ENCODE measurements at places on chromosomes 2 and 18. TPM values are rescaled to one million over a fixed set of nuclear protein-coding genes. Genes with fewer than 3 reads are reported as not detected.
A peak's percentile ranks its signal among the peaks of the same experiment; 100 is the strongest.

Gene GCFC2
- total RNA-seq, result 13.2 TPM

GRCh38 chr2:30761226-30761625, 46.0 kb downstream of the CAPN13 start:
- H3K36me3 ChIP-seq, result no peaks in the 10 kb centered on the region
- H3K27me3 ChIP-seq, result peaks cover 8% of the 10 kb centered on the region
- peaks cover under 1% of the 10 kb centered on the region for H3K4me1 ChIP-seq
- no peak for DNase-seq

GRCh38 chr2:42846932-42847595, 54.7 kb upstream of the HAAO start:
- H3K27me3 ChIP-seq, result peaks cover 3% of the 10 kb centered on the region
- DNase-seq, result no peak
- no peak overlapping the region for H3K27ac ChIP-seq
- no peaks in the 10 kb centered on the region for H3K36me3 ChIP-seq

Gene STARD6
- not detected for total RNA-seq

- H3K36me3 ChIP-seq, result no peaks in the 10 kb centered on the region
- no peak overlapping the region for H3K4me3 ChIP-seq
- H3K27me3 ChIP-seq, result no peaks in the 10 kb centered on the region
- no peak for DNase-seq
- peaks cover 16% of the 10 kb centered on the region for H3K4me1 ChIP-seq
These were observed 87.4 kb upstream of the HS6ST1 start for GRCh38 chr2:128405981-128406613.

Gene IL36G
- total RNA-seq, result not detected

GRCh38 chr2:96082211-96083063, 33.9 kb downstream of the ADRA2B start:
- H3K4me3 ChIP-seq, result no peak overlapping the region
- no peaks in the 10 kb centered on the region for H3K36me3 ChIP-seq

Gene NRP2
- total RNA-seq, result 58.4 TPM

- no peak overlapping the region for H3K27ac ChIP-seq
- H3K4me3 ChIP-seq, result no peak overlapping the region
- no peaks in the 10 kb centered on the region for H3K4me1 ChIP-seq
- H3K27me3 ChIP-seq, result no peaks in the 10 kb centered on the region
- H3K36me3 ChIP-seq, result peaks cover 59% of the 10 kb centered on the region
- no peak for DNase-seq
These were observed 37.9 kb upstream of the NARS1 start for GRCh38 chr18:57659460-57660102.

DNA sequence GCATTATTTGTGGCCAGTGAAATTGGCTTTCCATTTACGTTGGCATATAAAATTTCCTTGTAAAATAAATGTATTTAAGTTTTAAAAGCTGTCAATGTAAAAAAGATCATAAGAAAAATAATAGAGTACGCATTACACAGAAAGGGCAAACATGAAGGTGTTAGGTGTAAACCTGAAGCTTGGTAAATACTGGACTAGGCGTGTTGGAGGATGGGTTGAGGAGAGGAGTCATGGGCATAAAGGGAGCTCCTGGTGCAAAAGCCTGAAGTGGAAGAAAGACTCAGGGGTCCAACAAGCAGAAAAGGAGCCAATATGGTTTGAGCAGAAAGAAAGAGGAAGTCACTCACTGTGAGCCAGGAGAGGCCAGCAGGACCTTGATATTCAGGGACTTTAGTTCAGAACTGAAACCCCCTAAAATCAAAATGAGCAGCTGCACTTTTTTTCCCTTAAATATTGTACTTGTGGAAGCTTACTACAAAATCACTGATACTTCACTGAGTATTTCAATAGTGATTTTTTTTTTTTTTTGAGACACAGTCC, 24.4 kb downstream of the SP5 start:
- no peak overlapping the region for H3K4me3 ChIP-seq
- H3K27ac ChIP-seq, result no peak overlapping the region
- H3K27me3 ChIP-seq, result peaks cover 5% of the 10 kb centered on the region

Gene TBR1
- total RNA-seq, result not detected

DNA sequence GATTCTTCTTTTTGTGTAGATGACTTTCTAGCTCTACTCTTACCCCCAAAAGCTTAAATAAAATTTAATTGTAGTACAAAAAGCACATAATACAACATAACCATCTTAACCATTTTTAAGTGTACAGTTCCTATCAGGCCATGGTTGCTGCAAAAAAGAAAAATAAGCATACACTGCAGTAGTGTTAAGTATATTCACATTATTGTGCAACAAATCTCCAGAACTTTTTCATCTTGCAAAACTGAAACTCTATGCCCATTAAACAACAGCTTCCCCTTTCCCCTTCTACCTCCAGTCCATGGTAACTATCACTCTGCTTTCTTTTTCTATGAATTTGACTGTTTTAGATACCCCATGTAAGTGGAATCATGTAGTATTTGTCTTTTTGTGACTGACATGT, 18.1 kb downstream of the PPM1B start:
- H3K4me3 ChIP-seq, result no peak overlapping the region
- H3K4me1 ChIP-seq, result peaks cover 41% of the 10 kb centered on the region
- H3K27me3 ChIP-seq, result no peaks in the 10 kb centered on the region
- H3K27ac ChIP-seq, result no peak overlapping the region
- no peaks in the 10 kb centered on the region for H3K36me3 ChIP-seq

DNA sequence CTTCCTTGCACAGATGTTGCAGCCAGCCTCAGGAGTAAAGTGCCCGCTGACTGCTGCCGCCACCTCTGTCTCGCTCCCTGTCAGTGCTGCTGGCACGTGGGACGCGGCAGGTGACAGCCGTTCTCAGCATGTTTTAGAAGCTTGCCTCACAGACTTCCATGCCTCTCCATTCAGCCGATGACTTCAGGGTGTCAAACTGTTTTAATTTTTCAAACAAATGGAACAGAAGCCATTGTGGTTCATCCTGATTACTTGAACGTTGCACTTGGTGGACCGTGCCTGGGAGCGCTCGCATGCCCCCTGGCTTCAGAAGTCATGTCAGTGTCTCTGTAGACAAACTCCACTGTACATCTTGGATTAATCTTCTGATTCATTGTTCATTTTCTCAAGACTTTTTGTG, 62.7 kb upstream of the EML6 start:
- no peaks in the 10 kb centered on the region for H3K27me3 ChIP-seq
- peak; percentile 36 for DNase-seq
- H3K27ac ChIP-seq, result no peak overlapping the region
- peaks cover 29% of the 10 kb centered on the region for H3K4me1 ChIP-seq
- H3K4me3 ChIP-seq, result no peak overlapping the region

Gene DSEL
- 105 TPM for total RNA-seq

Gene HRH4
- total RNA-seq, result not detected

DNA sequence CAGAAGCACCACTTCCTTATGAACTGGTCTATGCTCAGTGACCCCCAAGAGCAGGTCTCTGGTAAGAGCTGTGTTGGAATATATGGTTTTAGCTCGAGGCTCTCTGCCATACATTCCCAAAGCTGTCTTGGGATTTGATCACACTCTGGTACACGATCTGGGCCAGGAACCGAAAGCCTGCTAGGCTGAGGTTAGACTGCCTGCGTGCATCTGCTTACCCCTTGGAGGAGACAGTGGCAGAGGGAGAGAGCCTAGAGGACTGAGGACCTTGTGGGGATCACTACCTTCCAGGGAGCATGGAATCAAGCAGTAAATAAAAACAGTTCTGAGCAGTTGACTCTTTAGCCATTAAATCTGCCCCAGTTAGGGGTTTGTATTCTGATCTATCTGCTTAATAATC, 63.7 kb downstream of the ZNF532 start:
- no peaks in the 10 kb centered on the region for H3K27me3 ChIP-seq
- H3K4me1 ChIP-seq, result peaks cover 27% of the 10 kb centered on the region
- H3K27ac ChIP-seq, result peak overlapping the region; percentile 55
- peaks cover 25% of the 10 kb centered on the region for H3K36me3 ChIP-seq
- DNase-seq, result no peak

GRCh38 chr18:42165922-42166513, 211.0 kb downstream of the PIK3C3 start:
- DNase-seq, result no peak
- no peak overlapping the region for H3K27ac ChIP-seq
- no peaks in the 10 kb centered on the region for H3K27me3 ChIP-seq
- H3K4me1 ChIP-seq, result peaks cover 1% of the 10 kb centered on the region

GRCh38 chr2:3298191-3298590, 79.4 kb downstream of the EIPR1 start:
- no peaks in the 10 kb centered on the region for H3K27me3 ChIP-seq
- no peak overlapping the region for H3K4me3 ChIP-seq
- DNase-seq, result no peak
- no peaks in the 10 kb centered on the region for H3K36me3 ChIP-seq
- peaks cover 9% of the 10 kb centered on the region for H3K4me1 ChIP-seq
- no peak overlapping the region for H3K27ac ChIP-seq

Gene GPC1
- 149 TPM for total RNA-seq

GRCh38 chr2:230691005-230691647, 21.5 kb upstream of the CAB39 start:
- peaks cover 5% of the 10 kb centered on the region for H3K4me1 ChIP-seq
- no peaks in the 10 kb centered on the region for H3K36me3 ChIP-seq
- H3K27ac ChIP-seq, result no peak overlapping the region
- no peak overlapping the region for H3K4me3 ChIP-seq
- no peaks in the 10 kb centered on the region for H3K27me3 ChIP-seq
- no peak for DNase-seq

- DNase-seq, result no peak
- no peaks in the 10 kb centered on the region for H3K36me3 ChIP-seq
- H3K4me3 ChIP-seq, result no peak overlapping the region
- peaks cover 48% of the 10 kb centered on the region for H3K4me1 ChIP-seq
- peak overlapping the region; percentile 84 for H3K27ac ChIP-seq
These were observed 1.1 kb downstream of the VAMP8 start for GRCh38 chr2:85578243-85579180.

Gene COLEC12
- 113 TPM for total RNA-seq

Gene EDAR
- not detected for total RNA-seq

- no peaks in the 10 kb centered on the region for H3K36me3 ChIP-seq
- no peak overlapping the region for H3K27ac ChIP-seq
- no peak overlapping the region for H3K4me3 ChIP-seq
- DNase-seq, result no peak
- H3K27me3 ChIP-seq, result no peaks in the 10 kb centered on the region
These were observed 1223.1 kb upstream of the ZEB2 start for GRCh38 chr2:145743011-145743410.

DNA sequence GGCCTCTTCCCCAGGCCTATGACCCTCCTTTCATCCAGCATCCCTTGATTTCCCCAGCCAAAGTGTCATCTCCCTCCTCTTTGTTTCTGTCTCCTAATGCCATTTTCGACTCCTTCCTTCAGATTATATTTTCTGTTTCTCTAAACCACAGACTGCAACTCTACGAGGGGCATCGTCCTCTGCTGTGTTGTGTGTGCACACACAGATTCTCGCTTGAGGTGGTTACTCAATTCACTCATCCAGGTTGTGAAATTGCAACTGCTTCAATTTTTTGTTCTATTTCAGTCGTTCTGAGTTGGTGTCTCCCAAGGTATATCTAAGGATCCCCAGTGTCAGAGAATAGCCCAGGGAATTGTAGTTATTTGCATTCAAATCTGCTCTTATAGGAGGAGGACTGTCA, 113.5 kb upstream of the NDUFV2 start:
- DNase-seq, result no peak
- peaks cover 21% of the 10 kb centered on the region for H3K4me1 ChIP-seq
- no peaks in the 10 kb centered on the region for H3K36me3 ChIP-seq
- H3K27me3 ChIP-seq, result no peaks in the 10 kb centered on the region

Gene MYOM1
- 0.46 TPM for total RNA-seq

- no peaks in the 10 kb centered on the region for H3K27me3 ChIP-seq
- DNase-seq, result no peak
- peaks cover 49% of the 10 kb centered on the region for H3K4me1 ChIP-seq
- H3K27ac ChIP-seq, result peak overlapping the region; percentile 65
- no peaks in the 10 kb centered on the region for H3K36me3 ChIP-seq
- no peak overlapping the region for H3K4me3 ChIP-seq
These were observed 40.7 kb downstream of the SLC4A1AP start for GRCh38 chr2:27704342-27704876.

Gene CFAP65
- not detected for total RNA-seq

Gene MYL12B
- 222 TPM for total RNA-seq

Measured in osteocyte (in vitro differentiated cells).